Dorsolateral prefrontal cortex (tissue), 122 donors: ENCODE measurements at places on chromosomes 1 and 21. TPM values are rescaled to one million over a fixed set of nuclear protein-coding genes. Genes with fewer than 3 reads are reported as not detected.

Gene SPRR2E
- total RNA-seq, result not detected

Gene NTMT2
- total RNA-seq, result not detected

DNA sequence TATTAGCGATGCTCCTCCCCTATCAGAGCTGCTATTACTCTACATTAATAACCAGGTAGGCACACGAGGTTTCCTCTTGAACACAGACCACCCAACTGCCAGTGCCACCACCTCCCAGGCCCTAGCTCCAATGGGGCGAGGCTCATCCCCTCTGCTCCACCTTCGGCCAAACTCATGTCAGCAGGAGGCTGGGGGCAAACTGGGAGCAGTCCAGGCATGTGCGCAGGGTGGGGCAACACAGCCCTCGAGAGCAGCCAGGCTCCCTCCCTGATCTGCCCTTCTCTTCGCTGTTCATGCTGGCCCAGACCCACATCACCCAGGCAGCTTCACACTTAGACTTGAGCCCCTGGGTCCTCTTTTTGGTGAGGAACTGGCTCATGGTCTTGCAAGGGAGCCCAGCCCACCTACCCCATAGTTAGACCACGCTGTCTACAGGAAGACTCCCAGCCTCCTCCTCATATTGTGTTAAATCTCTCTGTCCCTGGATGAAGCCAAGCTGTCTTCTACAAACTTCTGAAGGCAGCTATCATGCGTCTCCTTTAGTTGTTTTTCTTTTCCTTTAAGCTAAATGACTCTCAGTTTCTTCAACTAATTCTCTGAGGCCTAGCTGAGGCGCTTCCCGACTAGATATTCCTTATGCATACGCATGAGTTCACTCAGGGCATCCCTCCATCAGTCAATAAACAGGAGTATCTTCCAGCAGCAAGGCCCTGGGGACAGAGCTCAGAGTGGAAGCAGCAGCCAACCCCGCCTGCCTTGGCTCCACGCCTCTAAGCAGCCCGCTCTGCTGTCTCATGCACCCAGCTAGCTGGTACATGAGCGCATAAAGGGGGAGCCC is 12.0 kb downstream of the TMEM9 start:
- DNase-seq, result no peak

Gene GBP2
- 13.6 TPM for total RNA-seq

DNA sequence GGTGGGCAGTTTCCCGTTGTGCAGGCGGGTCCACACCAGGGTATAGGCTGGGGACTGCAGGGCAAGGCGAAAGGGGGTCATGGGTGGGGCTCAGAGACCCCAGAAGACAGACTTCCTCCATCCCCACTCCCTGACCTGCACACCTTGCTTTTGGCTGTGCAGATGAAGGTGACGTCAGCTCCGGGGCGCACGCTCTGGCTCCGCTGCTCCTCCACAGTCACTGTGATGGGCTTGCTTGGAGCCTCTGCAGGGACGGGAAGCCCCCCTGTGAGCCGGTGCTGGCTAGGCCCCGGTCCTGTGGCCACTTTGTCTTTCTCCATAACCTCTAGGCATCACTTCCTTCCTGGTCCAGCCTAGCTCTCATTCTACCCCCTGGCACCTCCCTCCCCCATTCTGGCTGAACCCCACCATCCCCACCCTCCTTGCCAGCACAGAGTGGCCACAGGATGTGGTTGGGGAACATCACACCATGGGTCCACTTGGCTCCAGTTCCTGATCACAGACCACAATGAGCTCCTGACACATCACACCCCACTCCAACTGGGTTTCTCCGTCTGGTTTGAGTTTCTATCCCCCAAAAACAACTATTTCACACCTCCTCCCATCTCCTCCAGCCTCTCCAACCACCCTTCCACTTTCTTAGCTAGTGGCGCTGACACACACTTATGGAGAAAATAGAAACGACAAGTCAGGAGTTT is 45.2 kb downstream of the LDLRAD2 start:
- DNase-seq, result no peak

Gene PIGR
- total RNA-seq, result not detected

DNA sequence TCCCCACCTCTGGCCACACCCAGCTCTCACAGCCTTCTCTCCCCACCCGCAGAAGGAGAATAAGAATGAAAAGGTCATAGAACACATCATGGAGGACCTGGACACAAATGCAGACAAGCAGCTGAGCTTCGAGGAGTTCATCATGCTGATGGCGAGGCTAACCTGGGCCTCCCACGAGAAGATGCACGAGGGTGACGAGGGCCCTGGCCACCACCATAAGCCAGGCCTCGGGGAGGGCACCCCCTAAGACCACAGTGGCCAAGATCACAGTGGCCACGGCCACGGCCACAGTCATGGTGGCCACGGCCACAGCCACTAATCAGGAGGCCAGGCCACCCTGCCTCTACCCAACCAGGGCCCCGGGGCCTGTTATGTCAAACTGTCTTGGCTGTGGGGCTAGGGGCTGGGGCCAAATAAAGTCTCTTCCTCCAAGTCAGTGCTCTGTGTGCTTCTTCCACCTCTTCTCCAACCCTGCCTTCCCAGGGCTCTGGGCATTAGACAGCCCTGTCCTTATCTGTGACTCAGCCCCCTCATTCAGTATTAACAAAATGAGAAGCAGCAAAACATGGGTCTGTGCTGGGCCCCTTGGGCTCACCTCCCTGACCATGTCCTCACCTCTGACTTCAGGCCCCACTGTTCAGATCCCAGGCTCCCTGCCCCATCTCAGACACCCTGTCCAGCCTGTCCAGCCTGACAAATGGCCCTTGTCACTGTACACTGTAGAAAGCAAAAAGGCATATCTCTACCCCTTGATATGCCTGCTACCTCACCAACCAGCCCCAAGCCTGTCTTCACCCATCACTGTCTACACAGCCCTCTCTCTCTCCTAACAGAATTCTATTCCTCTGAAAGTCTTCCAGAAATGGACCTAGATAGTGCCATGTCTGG is 3.2 kb downstream of the S100A9 start:
- DNase-seq, result no peak

Gene KRTAP12-4
- total RNA-seq, result not detected

DNA sequence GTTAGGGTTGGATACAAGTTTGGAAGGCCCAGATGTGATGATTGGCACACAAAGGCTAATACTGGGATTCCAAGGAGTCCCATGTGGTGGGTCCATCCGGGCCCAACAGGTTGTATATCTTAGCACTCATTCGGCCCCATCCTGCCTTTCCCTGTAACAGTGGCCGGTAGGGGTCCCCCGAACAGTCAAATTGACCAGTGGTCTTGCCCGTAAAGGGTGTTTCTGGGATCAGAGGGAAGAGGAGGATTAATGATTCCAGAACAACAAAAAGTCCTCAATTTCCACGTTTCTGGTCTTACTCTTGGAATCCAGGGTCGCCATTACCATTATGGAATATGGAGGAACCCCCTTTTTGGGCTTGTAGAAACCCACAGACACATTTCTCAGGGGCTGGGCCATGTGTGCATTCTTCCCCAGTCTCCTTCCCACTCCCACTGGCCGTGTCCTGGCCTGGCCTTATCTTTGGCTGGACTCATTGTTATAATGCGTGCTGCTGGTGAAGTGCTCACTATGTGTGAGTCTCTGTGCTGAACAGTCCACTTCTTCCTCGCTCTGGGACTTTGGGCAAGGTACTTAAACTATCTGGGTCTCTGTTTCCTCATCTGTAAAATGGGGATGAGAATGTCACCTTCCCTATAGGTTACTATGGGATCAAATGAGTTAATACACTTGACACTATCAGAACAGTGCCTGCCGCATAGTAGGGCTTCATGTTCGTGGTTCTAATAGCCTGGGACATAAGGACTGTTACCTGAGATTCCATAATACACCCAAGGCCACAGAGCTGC is 161.8 kb downstream of the DYRK1A start:
- no peak for DNase-seq

DNA sequence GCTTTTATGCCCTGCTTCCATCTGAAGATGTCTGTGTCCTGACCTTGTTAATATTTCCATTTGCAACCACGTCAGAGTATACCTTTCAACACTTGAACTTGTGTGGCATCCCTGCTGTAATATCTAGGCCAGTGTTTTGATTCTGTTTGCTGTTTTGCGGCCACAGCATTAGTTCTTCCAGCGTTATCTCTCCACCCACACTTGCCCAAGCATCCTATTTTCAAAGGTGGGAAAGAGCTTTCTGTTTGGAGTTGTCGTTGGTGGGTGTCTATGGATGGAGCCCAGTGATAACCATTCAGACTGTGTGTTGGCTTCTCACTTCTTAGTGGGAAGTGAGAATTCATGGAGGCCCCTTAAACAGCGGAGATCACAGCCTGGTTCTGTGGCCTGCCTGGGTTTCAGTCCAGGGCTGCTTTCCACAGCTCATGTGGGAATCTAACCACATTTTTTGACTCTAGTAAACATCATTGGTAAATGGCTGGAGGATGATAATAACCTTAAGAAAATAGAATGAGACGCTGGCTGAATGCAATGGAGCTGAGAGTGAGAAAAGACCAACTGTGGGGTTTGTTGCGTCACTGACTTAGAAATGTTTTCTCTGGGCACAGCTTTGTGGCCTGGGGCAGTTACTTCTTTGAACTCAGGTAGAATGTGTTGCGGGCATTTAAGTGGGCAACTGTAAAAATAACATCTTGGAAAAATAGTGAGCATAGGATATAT is 7.6 kb downstream of the TENT5C start:
- no peak for DNase-seq

GRCh38 chr1:31739346-31739745 is 24.8 kb downstream of the ADGRB2 start:
- DNase-seq, result no peak

DNA sequence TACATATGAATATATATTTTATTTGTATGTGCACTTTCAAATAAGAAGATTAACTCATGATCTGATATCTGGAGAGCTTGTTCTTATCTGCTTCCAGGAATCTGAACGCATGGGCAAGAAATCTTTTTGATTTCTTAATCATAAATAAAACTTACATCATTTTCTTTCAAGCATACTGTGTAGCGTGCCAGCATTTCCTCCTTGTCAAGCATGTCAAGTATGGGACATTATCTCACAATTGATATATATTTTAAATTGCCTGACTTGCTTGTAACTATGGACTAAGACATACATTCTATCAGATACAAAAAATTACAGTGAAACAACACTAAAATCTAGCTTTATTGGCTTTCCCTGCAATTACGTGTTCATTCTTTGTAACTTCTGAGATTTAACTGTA is 1128.2 kb downstream of the PLA2G4A start:
- no peak for DNase-seq

Gene PRAMEF17
- not detected for total RNA-seq

DNA sequence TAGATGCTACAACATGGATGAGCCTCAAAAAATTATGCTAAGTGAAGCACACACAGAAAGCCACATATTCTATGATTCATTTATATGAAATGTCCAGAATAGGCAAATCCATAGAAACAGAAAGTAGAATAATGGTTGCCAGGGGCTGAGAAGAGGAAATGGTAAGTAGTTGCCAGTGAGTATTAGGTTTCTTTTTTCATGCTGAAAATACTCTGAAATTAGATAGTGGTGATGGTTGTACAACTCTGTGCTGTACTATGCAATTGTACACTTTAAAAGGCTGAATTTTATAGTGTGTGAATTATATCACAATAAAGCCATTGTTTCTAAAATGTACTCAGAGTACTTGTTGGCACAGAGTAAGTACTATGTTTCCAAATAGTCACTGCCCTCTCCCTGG is 15.5 kb upstream of the GFI1 start:
- no peak for DNase-seq

- no peak for DNase-seq
Measured at GRCh38 chr1:160739098-160739511, at the start of gene SLAMF7. Gene SLAMF7, plus strand, starts transcription at chr1:160739247. Its CDS starts 55 bp downstream, at chr1:160739302.

Gene CA6
- total RNA-seq, result not detected

GRCh38 chr1:204941421-204942338 is 71.0 kb downstream of the NFASC start:
- no peak for DNase-seq

DNA sequence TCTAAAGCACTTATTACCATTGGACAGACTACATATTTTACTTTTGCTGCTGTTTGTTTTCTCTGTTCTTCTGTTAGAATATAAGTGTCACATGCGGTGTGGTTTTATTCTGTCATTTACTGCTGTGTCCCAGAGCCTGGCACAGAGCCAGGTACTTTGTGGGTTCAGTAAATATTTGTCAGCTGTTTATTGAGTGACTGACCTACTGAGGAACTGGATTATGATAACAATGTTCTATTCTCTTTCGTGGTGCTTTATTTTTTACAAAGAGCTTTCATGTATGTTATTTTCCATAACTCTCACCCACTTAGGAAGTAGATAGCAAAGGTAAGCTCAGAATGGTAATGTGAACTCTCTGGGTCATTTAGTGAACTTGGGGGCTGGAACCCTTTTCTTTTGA is 118.8 kb downstream of the RWDD3 start:
- no peak for DNase-seq

DNA sequence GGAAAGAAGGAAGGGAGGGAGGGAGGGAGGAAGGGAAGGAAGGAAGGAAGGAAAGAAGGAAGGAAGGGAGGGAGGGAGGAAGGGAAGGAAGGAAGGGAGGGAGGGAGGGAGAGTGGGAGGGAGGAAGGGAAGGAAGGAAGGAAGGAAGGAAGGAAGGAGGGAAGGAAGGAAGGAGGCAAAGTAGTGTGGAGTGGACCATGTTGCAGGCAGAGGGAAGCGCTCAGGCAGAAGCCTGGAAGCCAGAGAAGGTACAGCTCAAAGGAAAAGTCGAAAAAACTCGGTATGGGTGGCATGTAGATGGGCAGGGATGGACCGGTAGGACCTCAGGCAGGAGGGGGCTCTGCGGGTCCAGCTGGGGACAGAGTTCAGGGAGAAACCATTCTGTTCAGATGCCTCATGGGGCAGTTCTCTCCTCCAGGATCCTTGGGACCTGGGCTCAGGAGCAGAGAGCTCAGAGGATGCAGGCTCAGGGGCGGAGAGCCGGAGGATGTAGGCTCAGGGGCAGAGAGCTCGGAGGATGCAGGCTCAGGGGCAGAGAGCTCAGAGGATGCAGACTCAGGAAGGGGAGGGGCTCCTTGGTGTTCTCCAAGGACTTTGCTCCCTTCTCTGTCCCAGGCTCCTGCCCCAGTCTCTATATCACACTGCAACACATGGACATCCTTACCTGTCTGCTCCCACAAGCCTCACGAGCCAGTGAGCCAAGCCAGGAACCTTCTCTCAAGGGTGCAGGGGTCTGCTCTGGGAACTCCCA is 13.6 kb upstream of the PADI3 start:
- no peak for DNase-seq

GRCh38 chr1:117657031-117657430 is 51.2 kb downstream of the TENT5C start:
- no peak for DNase-seq

- DNase-seq, result no peak
Measured at GRCh38 chr1:205715628-205716027, 34.4 kb downstream of the NUCKS1 start.

GRCh38 chr1:42176902-42177519 is 12.5 kb upstream of the GUCA2A start:
- DNase-seq, result no peak

- no peak for DNase-seq
Measured at GRCh38 chr1:197001828-197002227, 24.5 kb downstream of the CFHR5 start.

GRCh38 chr1:243841507-243841906 is 8.5 kb downstream of the AKT3 start:
- DNase-seq, result no peak
